D341Med (cell line): ENCODE measurements at places on chromosomes 5 and 9.

- no peak for DNase-seq
Measured at GRCh38 chr5:147863454-147864158, 14.9 kb upstream of the SCGB3A2 start.

GRCh38 chr5:40746703-40747102, 9.1 kb downstream of the TTC33 start:
- DNase-seq = no peak

DNA sequence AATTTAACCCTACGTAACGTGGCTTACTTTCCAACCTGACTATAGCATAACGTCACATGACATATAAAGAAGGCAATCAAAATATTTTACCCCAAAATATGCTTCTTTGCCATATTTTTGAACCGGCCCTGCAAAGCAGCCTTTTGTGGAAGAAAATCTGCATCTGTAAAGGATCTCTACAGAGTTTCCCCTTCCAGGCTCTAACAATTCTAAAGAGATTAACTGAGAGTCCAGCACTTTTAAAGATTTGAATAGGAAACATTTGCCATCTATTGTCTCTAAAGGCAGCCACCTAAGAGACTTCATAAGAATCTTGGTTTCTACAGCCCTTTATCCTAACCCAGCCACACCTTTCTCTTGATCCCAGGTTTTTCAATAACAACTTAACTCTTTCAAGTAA, 22.7 kb downstream of the AP3B1 start:
- no peak for DNase-seq

DNA sequence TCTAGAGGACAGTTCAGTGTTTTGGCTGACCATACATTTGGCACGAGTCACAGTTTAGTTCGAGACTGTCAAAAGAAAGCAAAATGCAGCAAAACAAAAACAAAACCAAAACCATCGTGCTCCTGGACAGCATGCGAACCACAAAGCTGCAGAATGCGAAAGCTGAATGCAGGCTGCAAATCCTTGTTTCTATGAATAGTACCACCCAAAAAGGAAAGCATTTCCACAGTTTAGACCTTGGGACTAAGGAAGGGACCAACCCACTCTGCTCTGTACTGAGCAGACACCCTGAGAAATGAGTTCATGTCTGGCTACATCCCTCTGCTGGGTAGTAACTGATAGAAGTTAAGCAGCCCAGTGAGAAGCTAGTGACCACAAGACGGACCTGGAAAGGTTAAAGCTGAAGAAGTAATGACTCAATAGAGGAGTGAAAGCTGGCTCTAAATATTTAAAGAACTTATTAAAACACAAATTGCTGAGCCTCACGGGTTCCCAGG, 3.9 kb downstream of the GCNT4 start:
- DNase-seq = no peak
